ENCODE measurements at places on chromosomes 16 and 17.

DNA sequence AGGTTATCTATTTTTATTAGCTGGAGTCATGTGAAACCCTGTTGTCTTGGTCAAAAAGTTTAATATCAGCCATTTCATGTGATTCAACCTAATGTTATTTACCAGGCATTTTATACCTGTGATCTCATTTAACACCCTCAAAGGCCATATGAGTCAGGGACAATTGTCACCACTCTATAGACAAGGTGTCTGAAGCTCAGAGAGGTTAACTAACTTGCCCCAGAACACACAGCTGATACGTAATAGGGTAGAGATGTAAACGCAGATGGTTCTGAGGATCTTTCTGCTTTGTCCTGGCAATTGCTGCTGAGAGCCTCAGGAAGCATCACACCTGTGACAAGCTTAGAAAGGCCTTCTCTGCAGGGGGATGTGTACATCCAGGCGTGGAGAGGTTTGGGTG is 4.9 kb downstream of the CD300A start:
- DNase-seq, result no peak

DNA sequence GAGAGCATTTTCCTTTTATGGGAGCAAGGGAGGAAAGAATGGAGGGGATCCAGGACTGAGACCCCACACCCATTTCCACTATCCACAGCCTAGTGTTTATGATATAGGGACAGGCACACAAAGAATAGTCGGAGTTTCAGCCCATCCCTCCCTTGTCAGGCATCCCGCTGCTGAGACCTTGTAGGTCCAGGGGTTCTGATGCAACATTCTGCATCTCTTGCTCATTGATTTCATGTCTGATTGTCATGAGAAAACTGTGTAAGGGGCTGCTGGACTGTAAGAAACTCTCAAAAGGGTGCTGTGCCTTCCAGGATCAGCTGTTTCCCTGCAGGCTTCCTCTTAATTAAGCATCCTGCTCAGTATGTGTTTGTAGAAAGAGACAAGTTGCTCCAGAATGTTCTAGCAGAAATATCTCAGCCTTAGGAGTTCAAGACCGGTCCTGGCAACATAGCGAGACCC is 5.3 kb upstream of the POLR3E start:
- DNase-seq, result no peak

GRCh38 chr17:49708515-49709183 is 885 bp upstream of the SLC35B1 start:
- no peak for DNase-seq

- DNase-seq, result no peak
These were observed 18.7 kb downstream of the MYLK3 start for GRCh38 chr16:46729326-46729995.

DNA sequence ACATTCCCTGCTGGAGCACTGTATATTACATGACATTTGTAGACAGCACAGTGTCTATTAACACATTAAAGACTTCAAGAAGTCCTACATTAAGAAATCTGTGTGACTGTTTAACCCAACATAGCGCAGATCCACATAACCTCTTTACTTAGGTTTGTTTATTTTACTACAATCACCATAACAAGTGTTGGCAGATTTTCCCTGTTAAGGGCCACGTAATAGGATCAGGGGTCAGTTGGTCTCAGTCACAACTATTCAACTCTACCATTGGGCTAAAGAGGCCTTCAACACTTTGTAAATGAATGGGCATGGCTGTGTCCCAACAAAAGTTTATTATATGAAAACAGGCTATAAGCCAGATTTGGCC is 51.3 kb upstream of the ADORA2B start:
- no peak for DNase-seq

Data from GM18507 (cell line).